ENCODE measurements at places on chromosomes 6 and 20.

DNA sequence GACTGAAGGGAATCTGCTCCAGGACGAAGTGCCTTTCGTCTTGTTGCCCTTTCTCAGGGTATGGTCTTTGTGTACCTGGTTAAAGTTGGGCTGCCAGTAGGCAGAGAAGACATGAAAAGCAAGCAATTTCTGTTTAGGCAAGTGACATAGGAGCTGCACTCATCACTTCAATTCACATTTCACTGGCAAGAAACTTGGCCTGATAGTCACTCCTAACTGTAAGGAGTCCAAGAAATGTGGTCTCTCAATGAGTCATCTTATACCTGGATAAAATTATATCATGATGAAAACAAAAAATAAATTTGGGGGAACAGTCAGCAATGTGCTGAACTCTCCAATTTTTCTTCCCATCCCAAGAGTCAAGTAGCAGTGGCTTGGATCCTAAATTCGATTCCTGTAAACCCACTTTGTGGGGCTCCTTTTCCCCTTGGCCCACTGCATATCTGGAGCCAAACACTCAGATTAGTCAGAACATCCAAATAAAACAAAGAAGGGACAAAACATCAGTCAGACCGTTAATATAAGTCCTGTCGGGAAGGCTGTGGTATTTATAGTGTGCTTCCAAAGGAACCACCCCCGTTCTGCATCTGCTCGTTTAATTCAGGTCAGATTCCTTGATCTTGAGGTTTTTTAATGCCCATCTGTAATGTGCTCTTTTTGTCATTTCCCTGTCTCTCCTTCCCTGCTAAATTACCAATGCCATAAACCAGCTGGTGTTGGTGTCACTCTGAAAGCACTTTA, 5.0 kb upstream of the GABRR1 start:
- DNase-seq: no peak

GRCh38 chr20:24309596-24309995, 159.8 kb upstream of the SYNDIG1 start:
- no peak for DNase-seq

GRCh38 chr20:38435555-38435939, 419 bp upstream of the SNHG17 start:
- DNase-seq: no peak

DNA sequence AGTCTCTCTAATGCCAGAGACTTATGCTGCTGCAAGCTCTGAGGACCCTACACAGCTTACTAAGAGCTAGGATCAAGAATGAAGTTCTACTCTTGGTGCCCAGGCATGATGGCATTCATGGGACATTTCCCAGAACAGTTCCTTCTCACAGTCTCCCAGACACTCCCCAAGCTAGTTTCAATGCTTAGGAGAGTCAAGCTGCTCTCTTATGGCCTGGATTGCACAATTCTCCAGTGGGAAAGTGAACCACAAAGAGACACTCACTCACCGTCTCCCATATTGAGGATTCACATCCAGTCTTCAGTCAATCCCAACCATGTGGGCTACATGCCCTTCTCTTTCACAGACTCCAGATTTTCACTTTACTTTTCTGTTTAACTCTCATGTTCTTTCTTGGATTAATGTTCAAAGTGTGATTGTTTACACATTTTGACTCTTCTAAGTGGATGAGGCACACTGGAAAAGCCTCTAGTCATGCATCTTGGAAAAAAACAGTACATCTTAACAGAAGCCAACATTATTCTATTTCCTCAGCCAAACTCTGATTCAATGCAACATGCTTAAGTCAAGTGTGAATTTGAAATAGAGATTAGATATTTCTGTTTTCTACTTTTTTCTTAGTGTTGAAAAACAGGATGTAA, 447.8 kb upstream of the BTBD3 start:
- DNase-seq: no peak

- no peak for DNase-seq
Observed at GRCh38 chr6:49563006-49563886, 12.8 kb downstream of the C6orf141 start.

Measured in GM03348 (cell line).